ENCODE measurements at places on chromosomes 7 and 10.
A peak's percentile ranks its signal among the peaks of the same experiment; 100 is the strongest.

- no peak for DNase-seq
Observed at GRCh38 chr7:83038787-83039186, 123.9 kb downstream of the PCLO start.

DNA sequence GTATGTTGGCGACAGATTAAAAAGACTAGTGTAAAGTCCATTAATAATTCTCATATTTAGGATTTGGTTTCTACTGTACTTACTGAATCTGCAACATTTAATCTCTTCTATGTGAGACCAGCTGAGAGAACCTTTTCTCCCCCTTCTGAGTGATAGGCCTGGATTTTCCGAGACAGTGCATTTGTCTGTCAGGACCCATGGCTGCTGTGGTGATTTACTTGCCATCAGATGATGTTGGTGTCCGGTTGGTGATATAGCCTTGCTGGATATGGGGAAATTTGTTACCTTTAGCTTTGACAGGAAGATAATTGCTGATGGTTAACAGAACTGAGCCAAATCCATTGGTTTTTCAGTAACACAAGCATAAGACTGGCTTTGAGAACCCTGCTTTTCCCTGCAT is 517.2 kb downstream of the LRMDA start:
- DNase-seq, result no peak

GRCh38 chr10:92082583-92083280 is 159.2 kb downstream of the BTAF1 start:
- no peak for DNase-seq

- DNase-seq, result peak; percentile 7
Observed at GRCh38 chr7:20199015-20199737, 18.0 kb downstream of the MACC1 start.

GRCh38 chr10:97713826-97714400 is 383 bp downstream of the MARVELD1 start:
- DNase-seq, result peak; percentile 10

Measured in NCI-H2081 (cell line).